ENCODE measurements at places on chromosomes 4 and X.

DNA sequence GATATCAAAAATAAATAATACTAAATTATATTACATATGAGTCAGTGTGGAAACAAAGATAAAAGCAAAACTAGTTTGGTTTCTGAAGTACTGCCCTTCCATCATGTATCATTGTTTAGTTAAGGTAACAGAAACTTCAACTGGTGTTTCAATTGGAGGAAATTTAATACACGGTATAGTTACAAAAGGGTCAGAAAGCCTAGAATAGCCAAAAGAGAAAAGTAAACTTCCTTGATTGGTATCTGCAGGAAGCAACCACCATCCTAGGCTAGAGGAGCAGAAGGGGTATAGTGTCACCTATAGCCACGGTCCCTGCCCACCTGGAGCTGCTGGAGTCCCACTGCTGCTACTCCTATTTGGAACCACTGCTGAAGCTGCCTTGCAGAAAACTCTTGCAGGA, 185.6 kb downstream of the SLC7A11 start:
- no peak for DNase-seq

DNA sequence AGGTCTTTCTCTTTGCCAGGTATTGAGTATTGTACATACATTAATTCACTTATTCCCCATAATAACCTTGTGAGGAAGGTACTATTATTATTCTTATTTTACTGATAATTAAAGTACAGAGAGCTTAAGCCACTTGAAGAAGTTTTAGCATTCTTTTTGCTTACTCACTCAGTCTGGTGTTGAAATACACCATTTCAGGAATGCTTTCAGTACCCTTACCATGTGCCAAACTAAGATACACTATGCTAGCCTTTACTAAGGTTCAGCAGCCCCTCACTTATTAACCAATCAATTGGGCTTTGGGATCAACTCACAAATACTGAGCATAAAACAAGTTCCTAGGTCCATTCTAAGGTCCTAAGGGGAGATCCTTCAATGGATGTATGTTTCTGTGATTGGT, 179.0 kb upstream of the FGF13 start:
- no peak for DNase-seq

- DNase-seq: no peak
Measured at GRCh38 chr4:14234307-14234706, 606.8 kb upstream of the BOD1L1 start.

DNA sequence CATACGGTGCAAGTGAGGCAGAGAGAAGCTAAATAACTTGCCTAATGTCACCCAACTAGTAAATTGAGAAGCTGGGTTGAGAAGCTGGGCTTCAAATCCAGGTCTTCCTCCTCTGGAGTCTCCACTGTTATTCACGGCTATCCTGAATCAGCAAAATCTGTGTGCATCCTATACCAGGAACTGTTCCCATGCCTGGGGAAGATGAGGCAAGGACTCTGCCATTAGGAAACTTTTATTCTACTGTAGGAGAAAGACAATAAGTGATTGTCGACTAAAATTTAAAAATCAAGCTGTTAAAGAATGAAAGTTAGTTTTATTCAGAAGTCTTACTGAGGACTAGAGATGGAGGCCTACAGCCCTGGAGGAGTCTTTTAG, 872 bp upstream of the TEC start:
- no peak for DNase-seq

GRCh38 chrX:30489323-30489722, 88.2 kb downstream of the TASL start:
- DNase-seq: no peak

GRCh38 chrX:124842205-124842604, 477.5 kb upstream of the TEX13C start:
- DNase-seq: no peak

GRCh38 chrX:17566740-17567139, 170.6 kb upstream of the SCML1 start:
- no peak for DNase-seq

DNA sequence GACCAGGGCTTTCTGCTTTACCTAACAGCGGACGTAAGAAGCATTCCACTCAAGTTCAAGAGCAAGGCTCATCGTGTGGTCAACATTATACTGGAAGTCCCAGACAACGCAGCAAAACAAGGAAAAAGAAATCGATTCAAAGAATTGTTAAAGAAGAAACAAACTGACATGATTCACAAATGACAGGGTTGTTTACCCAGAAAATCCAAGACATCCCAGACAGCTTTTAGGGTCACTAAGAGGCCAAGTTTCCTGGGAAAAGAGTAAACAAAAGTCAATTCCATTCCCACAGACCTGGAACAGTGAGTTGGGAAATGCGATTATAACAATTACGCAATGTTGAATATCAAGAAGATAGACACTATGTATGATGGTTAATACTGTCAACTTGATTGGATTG, 21.5 kb upstream of the HTRA3 start:
- no peak for DNase-seq

DNA sequence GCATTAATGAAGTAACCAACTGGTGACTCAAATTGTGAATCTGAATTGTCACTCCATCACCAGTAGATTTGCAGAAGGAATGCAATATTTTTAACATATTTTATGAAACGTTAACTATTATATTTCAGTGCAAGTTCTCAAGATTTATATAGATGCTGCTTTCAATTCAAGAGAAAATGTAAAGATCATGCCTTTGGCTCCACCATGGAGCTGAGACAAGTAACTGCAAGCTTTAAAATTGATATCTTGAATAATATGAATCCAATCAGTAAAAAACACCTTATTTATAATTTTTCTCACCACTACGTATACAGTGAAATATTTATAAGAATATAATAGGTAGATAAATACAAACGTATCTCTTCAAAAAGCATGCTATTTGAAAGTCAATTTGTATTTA, 27.8 kb upstream of the GALNTL6 start:
- DNase-seq: no peak
